ENCODE measurements at places on chromosomes 2 and 18.

DNA sequence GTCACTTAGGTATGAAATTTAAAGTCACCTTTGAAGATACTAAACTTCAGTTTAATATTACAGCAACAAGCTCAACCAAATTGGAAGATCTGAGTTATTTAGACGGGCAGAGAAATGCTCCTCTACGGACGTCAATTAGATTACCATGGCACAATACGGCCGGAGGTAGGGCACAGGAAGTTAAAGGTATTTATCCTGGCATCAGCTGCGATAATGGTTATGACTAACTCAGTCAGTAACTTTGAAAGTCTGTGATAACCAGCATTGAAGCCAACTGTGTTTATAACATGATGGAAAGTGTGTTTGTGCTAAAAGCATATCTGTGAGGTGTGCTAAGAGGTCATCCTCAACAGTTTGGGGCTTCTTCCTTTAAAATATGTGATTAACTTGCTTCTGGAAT lies 117.3 kb downstream of the WDSUB1 start:
- DNase-seq: no peak

- no peak for DNase-seq
These were observed 269.9 kb upstream of the SETBP1 start for GRCh38 chr18:44410740-44411139.

DNA sequence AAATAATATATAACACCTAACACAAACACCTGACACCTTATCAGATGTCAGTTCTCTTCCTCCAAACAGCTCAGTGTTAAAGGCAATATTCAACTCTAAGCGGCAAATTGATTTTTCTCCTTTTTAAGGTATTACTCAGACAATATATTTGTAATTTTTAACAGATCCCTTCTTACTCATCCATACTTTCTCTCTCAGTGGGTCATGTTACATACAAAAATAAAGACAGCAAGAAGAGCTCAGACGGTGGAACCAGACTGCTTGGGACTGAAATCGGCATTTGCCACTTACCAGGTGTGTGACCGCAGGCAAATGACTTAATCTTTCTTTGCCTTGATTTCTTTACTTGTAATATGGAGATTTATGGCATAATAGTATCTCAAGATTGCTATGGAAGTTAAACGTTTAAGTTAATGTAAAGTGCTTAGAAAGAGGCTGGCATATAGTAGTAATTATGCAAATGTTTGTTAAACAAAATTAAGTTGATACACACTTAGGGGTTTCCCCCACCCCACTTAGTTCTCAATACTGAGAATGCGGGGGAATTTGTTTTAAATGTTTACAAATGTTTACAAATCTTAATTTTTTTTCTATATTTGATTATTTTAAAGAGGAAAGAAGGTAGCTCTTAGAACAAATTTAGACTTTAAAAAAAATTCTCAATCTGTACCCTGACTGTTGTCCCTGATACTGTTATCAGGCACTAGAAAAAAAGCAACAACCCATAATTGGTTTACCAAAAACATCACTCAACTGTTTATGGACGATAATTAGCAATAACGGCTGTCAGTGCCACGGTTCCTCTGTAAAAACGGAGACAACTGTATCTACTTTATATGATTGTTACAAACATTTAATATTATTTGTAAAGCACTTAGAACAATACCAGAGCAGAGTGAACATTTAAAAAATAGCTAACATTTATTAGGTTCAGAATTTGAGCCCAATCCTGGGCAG lies 25.6 kb downstream of the MAP3K2 start:
- no peak for DNase-seq

GRCh38 chr2:24830351-24830750 lies 37.1 kb downstream of the CENPO start:
- no peak for DNase-seq

- DNase-seq: no peak
These were observed 419.6 kb downstream of the DLGAP1 start for GRCh38 chr18:4035521-4035920.

DNA sequence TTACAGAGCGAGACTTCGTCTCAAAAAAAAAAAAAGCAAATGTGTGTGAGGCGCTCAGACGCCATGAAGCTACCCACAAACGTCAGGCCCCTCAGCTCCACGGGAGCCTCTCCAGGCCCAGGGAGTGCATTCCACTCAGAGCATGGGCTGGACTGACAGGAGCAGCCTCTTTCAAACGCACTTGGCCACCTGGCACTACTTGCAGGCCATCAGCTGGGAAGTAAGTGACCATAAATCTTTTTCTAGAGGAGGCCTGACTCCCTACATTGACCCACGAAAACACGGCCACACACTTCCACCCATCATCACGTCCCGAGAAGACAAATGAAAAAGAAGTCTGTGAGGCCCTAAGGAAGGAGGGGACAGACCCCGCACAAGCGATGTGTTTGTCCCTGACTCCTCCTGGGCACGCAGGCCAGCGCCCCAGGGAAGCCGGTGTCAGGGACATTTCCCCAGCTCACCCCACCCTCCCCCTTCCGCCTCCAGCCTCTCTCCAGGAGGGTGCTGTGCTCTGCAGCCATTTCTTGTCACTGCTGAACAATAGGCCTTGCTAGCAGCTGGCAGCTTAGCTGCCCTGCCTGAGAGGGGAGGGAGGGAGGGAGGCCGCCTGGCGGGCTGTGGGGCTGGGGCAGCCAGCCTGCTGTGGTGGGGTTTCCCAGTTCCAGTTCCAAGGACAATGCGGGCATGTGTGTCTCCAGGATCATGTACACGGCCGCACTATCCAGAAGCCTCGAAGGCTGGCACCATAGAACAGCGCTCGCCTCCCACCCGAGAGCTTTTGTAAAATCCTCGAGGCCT lies 26.6 kb downstream of the SERTAD2 start:
- DNase-seq: no peak

DNA sequence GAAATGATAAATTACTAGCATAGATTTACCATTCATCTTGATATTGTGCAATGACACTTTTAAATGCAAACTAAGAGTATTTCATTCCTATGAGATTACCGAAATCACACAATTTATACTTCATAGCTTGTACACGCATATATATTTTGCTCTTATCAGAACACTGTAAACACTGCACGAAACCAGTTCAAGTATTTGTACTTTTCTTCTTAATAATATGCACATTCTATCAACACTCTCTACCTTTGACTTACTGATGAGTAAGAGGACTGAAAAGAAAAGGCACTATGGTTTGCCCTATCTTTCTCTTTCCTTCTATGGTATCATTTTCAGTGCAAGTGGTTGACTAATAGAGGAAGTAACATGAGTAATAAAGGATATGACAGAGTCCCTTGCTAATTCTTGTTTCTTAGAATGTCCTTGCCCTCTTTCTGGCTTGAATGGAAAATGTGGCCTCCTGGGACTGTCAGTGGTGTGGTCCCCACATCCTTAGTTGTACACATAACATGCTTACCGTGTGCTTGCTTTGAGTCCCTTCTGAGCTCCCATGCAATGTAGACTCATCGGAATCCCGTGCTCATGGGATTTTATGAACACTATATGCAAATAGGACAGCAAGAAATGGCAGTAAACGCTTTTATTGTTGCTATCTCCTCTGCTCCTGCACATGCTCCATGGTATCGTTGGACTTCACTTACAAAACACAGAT lies 363.5 kb upstream of the TNP1 start:
- DNase-seq: no peak

DNA sequence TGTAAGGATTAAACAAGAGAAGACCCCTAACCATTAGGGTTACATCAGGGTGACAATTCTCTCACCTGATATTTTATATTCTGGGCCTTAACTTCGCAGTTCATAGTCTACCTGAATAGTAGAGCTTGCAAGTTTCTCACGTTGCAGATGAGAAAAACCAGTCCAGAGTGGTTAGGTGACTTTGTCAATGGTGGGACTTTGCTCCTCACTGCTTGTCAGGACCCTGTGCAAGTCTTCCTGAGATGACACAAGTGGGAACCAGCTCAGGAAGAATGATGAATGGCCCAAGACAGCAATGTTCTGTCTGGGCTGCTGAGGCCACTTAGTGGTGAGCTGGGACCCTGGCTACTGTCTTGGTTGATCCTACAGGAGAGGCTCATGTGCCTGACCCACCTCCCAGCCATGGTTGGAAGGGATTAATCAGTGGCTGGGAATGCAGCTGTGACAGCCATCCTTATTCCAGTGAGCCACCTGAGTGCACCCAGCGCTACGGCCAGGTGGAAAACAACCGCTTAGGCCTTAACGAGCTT lies 16.9 kb downstream of the LGALSL start:
- no peak for DNase-seq

GRCh38 chr18:10840743-10841142 lies 308.6 kb downstream of the PIEZO2 start:
- no peak for DNase-seq

DNA sequence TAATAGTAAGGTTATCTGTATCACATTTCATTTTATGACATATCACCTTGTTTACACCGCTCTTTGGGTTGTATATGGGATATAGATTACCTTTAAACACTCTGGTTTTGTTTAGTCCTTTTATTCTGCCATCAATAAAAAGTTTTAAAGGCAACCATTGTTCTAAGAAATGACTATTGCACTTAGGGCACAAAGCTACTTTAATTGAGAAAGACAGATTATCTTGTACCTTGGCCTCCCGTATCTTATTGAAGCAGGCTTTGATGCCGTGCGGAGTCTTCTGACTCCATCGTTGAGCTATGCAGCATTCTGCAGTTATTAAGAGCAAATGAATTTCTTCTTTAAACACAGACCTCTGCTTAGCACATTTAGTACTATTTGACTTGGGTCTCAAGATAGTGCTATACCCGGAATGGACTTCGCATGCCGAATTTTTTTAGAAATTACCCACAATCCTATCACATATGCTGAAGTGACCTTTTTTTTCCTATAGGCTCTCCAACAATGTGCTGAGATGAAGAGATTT lies 16.7 kb downstream of the PKDCC start:
- DNase-seq: no peak

Data from activated CD4-positive, alpha-beta T cell treated with anti-CD3 and anti-CD28 coated beads for 1 hour (primary cell).